Osteoblast (primary cell): ENCODE measurements at places on chromosomes 7 and 10.

DNA sequence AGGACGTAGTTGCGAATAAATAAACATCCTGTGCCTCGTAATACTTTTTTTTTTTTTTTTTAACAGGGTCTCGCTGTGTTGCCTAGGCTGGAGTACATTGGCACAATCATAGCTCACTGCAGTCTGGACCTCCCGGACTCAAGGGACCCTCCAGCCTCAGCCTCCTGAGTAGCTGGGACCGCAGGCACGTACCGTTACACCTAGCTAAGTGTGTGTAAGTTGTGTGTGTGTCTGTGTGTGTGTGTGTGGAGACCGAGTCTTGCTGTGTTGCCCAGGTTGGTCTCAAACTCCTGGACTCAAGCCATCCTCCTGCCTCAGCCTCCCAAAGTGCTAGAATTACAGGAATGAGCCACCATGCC is 573 bp upstream of the PON2 start:
- DNase-seq = no peak

DNA sequence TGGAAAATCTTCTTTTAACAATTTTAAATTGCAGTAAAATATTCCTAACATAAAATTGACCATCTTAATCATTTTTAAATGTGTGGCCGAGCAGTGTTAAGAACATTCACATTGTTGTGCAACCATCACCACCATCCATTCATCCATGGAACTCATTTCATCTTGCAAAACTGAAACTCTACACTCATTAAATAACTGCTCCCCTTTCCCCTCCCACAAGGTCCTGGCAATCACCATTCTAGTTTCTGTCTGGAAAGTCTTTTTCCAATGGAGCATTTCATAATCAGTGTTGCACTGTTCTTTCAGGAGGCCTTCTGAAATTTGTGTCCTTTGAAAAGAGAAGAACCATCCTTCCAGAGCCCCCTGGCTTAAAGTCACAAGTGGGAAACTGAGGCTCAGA is 233.1 kb downstream of the PLXNA4 start:
- no peak for DNase-seq

DNA sequence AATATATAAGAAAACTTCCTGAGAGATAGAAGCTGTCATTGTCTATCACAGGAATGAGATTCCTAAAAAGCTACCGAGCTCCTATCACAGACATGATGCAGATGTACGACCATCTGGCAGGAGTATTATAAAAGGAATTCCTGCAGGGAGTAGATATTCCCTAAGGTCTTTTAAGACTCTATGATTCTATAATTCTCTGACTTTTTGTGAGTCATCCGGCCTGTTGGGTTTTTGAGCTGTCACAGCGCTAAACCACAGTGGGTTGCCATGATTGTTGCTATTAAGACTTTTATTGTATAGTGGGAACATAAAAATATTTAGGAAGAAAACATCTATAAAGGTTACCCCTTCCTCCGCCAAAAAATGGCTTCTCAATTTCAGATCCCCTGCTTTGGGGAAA is 223.4 kb downstream of the BMPER start:
- DNase-seq = peak; percentile 91

- DNase-seq = no peak
Measured at GRCh38 chr7:94298943-94299342, 95.8 kb upstream of the COL1A2 start.

DNA sequence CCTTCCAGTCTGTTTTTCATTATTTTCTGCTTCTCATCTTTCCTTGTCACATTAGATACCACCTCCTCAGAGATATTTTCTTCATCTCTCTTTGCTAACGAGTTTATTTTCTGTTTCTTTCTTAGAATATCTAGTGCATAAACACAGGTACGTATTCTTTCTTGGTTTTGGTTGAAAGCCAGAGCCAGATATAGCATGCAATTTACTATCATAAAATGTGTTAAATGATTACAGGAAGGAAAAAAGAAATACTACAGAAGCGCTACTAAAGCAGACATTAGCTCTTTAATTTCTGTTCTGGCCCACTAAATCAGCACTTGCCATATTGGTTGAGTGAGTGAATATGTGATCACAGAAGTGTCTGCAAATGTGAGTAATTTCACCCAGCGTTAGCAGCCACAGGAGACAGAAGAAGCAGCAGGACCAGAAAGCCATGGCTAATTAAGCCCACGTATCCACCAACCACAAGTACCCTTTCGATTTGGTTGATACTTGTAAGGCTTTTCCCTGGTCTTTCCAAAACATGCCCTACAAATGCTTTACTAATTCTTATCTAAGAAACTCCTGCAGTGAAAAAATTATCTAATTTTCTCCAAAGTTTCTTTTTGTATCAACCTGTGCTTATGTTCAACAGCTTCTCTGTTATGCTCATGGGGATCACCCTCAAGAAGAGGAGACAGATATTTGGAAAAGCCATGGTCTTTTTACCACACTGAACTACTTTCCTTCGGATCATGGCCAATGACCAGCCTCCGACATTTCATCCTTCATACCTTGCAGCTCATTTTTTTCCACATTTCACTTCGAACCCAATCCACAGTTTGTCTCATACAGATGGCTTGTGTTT is 23.1 kb upstream of the MACC1 start:
- DNase-seq = no peak

DNA sequence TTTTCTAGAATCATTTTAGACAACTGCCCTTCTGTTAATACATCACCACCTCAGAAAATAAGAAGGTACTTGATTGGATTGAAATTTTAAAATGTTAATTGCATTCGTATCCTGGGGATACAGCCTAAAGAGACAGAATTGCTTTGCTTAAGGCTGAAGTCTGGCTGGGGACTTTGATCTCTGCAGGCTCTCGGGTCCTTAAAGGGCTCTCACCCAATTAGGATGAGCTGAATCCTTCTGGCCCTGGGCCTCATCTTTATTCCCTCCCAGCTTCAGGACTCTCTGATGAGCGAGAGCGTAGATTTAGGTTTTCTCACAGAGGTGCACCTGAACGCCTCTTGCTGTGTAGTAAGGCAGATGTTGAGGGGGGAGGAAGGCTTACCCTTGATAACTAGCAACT is 475.3 kb upstream of the C7orf33 start:
- DNase-seq = no peak

GRCh38 chr10:49668684-49669083 is 10.8 kb upstream of the C10orf53 start:
- DNase-seq = no peak

DNA sequence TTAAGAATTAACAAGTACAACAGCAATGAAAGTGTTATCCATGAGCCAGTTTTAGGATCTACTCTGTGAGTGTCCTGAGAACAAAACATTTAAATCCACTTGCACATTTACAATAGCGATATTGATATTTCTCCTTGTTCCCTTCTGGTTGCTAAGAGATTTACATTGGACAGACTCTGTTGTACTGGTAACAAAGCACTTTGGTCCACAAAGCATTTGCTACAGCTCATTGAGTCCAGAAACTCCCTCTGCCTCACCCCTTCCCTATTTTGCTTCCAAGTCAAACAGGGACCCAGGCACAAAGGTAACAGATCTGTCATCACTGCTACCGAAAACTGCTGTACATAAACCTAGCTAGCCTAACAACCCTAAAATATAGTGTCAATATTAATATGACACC is 2.1 kb downstream of the ANK3 start:
- no peak for DNase-seq

- DNase-seq = no peak
Measured at GRCh38 chr7:148807436-148807835, 76.7 kb downstream of the EZH2 start.

DNA sequence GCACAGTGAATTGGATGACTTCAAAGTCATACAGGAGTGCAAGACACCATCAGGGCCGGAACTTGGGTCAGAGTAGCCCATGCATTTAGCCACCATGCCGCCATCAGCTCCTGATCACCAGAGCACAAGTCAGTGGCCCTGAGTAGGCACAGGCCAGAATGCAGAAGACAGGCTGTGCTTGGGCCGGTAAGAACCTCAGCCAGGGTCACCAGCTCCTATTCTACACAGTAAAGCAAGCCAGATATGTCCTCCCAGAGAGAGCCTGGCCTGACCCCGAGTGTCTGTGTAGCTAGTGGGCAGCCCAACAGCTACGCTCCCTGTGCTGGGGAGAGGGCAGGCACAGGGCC is 44.5 kb upstream of the COL13A1 start:
- DNase-seq = no peak

GRCh38 chr7:55063061-55063460 is 44.2 kb downstream of the EGFR start:
- DNase-seq = no peak

GRCh38 chr10:19626156-19626555 is 190.1 kb upstream of the PLXDC2 start:
- no peak for DNase-seq

- peak; percentile 96 for DNase-seq
Measured at GRCh38 chr10:79111427-79111826, 42.7 kb downstream of the ZMIZ1 start.

GRCh38 chr7:85529831-85530230 is 343.0 kb upstream of the SEMA3D start:
- no peak for DNase-seq

- no peak for DNase-seq
Measured at GRCh38 chr10:69375307-69376151, 41.2 kb downstream of the TACR2 start.

DNA sequence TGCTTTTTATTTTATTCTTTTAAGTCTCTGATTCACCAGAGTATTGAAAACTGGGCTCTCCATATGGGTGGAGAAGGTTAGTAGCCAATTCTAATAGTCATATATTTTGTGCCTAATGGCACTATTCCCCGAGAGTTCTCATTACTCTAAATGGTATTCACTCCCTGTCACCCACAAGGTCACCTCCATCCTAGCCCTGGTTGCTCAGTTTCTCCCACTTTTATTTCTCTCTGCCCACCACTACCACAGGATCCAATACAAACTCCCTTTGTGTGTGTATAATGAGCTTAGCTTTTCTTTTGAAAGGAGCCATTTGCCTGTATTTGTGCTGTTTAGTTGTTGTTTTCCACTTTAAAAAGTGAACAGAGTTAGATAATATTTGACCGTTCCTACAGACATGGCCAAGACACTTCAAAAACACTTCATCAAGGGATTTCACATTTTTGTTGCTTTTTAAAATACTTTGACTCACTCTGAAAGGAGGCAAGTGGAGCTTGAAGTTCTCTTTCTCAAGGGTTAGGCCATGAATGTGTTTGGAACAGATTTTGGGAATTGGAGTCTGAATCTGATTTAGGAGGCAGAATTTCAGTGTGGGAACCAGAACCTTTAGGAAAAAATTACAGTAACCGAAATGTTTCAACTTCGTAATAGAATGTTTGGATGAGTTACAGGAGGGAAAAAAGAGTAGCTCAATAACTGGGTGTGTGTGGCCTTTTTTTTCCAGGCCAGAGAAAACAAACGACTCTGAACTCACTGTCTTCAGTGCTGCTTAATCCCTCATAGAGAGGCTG is 321.3 kb downstream of the BICC1 start:
- no peak for DNase-seq

DNA sequence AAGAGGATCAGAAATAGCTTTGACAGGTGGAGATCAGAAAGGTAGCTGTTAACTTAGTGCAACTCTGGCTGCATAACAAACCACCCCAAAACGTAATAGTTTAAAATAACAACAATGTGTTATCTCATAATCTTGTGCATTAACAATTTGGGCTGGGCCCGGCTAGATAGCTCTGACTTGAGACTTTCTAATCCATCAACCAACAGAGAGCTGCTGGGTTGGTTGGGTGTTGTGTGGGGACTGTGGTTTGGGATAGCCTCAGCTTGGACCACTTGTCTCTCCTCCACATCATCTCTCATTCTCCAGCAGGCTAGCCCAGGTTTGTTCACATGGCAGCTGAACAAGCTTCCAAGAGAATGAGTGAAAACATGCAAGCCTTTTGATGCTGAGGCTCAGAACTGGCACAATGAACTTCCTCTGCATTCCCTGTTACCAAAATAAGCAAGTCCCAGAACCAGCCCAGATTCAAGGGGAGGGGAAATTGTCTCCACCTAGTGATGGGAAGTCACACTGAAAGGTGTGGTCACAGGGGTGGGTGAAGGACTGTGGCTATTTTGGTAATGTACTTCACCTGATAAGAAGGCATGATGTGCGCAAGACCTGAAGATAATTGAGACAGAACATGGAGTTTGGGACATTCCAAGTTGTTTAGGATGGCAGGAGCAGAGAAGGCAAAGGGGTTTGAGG is 20.4 kb upstream of the ASAH2 start:
- no peak for DNase-seq

- no peak for DNase-seq
Measured at GRCh38 chr7:41777894-41778596, 75.2 kb upstream of the INHBA start.

DNA sequence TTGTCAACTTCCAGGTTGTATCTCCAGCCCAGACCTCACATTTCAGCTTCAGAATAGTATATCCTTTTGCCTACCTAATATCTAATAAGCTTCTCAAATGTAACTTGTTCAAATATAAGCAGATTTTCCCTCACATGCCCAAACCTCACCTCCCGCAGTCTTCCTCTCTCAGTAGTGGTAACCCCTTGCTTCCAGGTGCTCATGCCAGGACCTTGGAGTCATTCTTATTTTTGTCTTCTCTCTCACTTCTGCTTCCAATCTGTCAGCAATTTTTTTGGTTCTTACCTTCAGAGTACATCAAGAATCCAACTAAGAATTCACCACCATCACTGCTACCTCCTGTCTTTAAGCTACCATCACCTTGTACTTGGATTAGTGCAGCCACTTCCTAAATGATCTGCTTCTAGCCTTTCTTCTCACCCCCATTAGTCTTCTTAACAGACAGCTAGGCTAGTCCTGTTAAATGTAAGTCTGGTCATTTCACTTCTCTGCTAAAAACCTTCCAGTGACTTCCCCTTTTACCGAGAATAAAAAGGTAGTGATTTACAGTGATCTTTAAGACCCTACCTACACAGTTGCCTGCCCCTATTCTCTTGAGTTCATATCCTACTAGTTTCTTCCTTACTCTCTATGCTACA is 14.0 kb downstream of the ANKIB1 start:
- no peak for DNase-seq

DNA sequence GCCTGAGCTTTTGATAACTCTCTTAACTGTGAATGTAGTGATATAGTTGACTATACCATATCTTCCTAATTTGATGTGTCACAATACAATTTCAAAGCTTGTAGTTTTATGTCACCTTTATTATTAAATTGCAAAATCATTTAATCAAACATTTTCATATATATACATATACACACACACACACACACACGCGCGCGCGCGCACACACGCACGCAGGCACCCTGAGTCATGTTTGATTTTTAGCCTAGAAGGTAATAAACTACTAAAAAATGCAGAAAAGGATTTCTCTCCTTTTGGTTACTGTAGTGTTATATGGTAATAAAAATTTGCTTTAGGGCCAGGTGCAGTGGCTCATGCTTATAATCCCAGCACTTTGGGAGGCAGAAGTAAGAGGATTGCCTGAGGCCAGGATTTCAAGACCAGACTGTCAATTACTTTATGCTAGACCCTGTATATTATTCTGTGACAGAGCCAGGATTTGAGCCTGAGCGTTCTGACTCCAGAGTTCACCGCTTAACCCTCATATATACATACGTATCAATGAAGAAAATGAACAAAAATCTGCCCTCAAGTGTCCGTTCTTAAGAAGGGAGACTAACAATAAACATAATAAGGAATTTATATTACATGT is 89.6 kb downstream of the PODXL start:
- DNase-seq = no peak

- peak; percentile 15 for DNase-seq
Measured at GRCh38 chr10:54434782-54435181, 366.2 kb downstream of the PCDH15 start.
